ENCODE measurements at places on chromosomes 6 and 20. TPM values are rescaled to one million over a fixed set of nuclear protein-coding genes. Genes with fewer than 3 reads are reported as not detected.

Gene OTOR
- total RNA-seq, result not detected

Gene OXT
- not detected for total RNA-seq

- H3K4me3 ChIP-seq, result no peak overlapping the region
- DNase-seq, result no peak
- H3K36me3 ChIP-seq, result no peaks in the 10 kb centered on the region
- H3K27me3 ChIP-seq, result no peaks in the 10 kb centered on the region
- no peak overlapping the region for H3K27ac ChIP-seq
Measured at GRCh38 chr6:105522626-105523322, 119.9 kb upstream of the PREP start.

DNA sequence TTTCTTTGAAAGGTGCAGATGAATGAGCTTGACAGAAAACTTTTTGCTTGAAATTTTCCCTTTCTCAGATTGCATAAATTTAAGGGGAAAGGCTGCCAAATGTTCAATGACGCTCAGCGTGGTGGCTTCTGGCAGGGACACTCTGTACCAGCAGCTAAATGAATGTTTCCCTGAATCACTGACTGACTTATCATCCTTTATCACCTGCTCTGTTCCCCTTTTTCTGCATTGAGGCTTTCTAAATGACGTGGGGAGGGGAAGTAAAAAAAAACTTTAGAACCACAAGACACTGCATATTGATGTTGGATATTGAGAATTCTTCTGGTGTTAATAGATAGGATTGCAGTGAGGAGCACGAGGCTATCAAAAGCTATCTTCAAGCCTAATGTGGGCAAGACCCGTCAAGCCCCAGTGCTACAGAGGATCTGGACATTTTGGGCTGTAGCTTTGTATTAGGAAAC is 46.9 kb upstream of the ENPP5 start:
- H3K27me3 ChIP-seq, result no peaks in the 10 kb centered on the region
- no peak overlapping the region for H3K27ac ChIP-seq
- peaks cover 3% of the 10 kb centered on the region for H3K4me1 ChIP-seq

DNA sequence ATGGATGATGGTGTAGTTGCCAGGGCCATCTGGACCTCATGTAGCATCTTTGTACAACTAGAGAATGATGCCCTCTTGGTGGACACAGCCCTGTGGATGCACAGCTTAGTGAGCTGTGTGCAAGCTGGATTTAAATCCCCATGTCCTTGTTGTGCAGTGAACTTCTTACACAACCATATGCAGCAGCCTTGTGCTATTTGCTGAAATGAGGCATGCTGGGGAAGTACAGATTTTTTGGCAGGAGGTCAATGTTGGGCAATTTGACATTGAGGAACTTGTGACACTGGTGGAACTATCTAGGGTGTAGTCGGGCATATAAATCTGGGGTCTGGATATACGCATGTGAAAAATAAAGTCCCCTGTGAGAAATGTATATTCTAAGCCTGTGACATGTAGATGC is 5.8 kb upstream of the CDC5L start:
- no peaks in the 10 kb centered on the region for H3K36me3 ChIP-seq
- H3K4me1 ChIP-seq, result no peaks in the 10 kb centered on the region
- H3K27ac ChIP-seq, result no peak overlapping the region
- H3K4me3 ChIP-seq, result no peak overlapping the region

DNA sequence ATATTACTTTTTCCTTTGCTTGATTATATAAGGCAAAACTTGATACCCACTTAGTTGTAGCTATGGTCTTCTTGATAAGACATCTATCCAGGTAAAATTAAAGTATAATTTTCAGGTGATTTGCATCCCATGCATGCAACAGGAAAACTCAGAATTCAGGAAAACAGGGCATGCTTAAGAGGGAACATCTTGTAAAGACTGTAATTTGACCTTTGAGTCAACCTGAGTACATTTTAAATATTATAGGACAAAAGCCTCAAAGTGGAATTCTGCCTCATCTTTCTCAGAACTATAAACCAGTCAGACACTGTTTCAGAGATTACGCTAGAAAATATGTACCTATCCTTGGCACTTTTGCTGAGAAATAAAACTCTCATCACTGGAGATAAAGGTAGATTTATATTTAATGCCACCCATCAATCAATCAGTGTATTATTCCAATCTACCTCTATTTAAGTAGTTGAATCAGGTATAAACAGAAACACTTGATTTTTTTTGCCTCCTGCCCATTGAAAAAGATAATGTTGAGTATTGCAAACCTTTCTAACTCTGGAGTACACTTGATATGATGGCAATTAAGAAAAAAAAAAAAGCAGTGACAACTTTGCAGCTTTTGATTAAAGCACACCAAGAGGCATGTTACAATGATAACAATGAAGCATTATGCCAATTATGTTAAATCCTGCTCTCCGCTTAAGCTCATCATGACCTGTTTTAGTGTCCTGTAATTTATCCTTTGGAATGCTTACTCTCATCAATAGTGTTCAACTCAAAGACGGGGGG is 2.8 kb downstream of the CITED2 start:
- no peaks in the 10 kb centered on the region for H3K36me3 ChIP-seq
- no peak for DNase-seq
- peak overlapping the region; percentile 97 for H3K27ac ChIP-seq
- H3K27me3 ChIP-seq, result no peaks in the 10 kb centered on the region
- H3K4me1 ChIP-seq, result peaks cover 7% of the 10 kb centered on the region
- peak overlapping the region; percentile 85 for H3K4me3 ChIP-seq

- no peaks in the 10 kb centered on the region for H3K27me3 ChIP-seq
- H3K27ac ChIP-seq, result no peak overlapping the region
- H3K4me1 ChIP-seq, result peaks cover 4% of the 10 kb centered on the region
- no peak overlapping the region for H3K4me3 ChIP-seq
Measured at GRCh38 chr6:11618533-11618932, 81.0 kb downstream of the TMEM170B start.

- no peak for DNase-seq
- no peaks in the 10 kb centered on the region for H3K27me3 ChIP-seq
- no peaks in the 10 kb centered on the region for H3K4me1 ChIP-seq
- H3K27ac ChIP-seq, result no peak overlapping the region
Measured at GRCh38 chr6:169972736-169973135, 221.3 kb downstream of the ERMARD start.

- peaks cover 8% of the 10 kb centered on the region for H3K27me3 ChIP-seq
- H3K4me3 ChIP-seq, result no peak overlapping the region
- H3K4me1 ChIP-seq, result no peaks in the 10 kb centered on the region
- no peak overlapping the region for H3K27ac ChIP-seq
Measured at GRCh38 chr6:166703149-166703710, 76.2 kb upstream of the RPS6KA2 start.

Data from transverse colon (tissue), 4 donors.